ENCODE measurements at places on chromosomes 7 and 10.

GRCh38 chr10:74836877-74837276, 10.5 kb downstream of the KAT6B start:
- no peak for DNase-seq
- H3K27me3 ChIP-seq = no peaks in the 10 kb centered on the region
- H3K27ac ChIP-seq = no peak overlapping the region

DNA sequence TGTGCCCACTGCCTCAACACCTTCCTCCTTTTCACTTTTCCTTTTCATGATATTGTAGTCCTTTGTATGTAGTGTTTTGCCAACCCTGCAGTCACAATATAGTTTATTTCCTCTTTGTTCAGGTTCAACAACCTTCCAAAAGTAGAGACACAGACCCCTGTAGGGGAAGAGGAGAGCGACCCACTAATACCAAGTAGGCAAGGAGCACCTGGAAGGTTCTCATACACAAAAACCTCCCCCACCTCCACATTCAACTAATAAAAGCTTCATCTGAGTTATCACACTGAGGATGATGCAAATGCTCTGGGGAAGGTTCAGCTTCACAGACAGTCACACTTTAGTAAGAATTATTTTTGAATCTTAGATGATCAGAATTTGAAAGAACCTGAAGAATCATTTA, 41.6 kb downstream of the PIK3AP1 start:
- H3K27ac ChIP-seq = no peak overlapping the region
- H3K4me3 ChIP-seq = no peak overlapping the region
- no peaks in the 10 kb centered on the region for H3K27me3 ChIP-seq
- peaks cover 4% of the 10 kb centered on the region for H3K4me1 ChIP-seq
- no peaks in the 10 kb centered on the region for H3K36me3 ChIP-seq

GRCh38 chr10:42304341-42304740, 334.0 kb downstream of the ZNF33B start:
- no peak overlapping the region for H3K4me3 ChIP-seq
- H3K27me3 ChIP-seq = no peaks in the 10 kb centered on the region
- H3K4me1 ChIP-seq = no peaks in the 10 kb centered on the region
- no peaks in the 10 kb centered on the region for H3K36me3 ChIP-seq

DNA sequence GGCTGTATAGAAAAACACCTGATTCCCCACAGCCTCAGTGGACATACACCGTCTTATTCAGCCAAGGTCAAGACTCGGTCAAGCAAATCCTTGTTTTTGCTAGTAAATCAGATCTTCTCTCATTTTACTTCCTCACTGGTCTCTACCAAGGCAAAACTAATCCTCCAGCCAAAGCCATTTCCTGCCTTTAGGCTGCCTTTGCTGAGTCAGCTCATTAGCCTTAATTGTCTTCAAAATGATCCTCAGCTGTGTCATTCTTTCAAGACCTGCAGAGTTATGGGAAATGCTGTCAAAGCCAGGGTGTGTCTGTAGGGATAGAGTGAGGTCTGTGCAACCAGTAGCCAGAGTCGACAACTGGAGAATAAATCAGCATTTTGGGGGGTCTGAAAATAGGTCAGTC, 107.2 kb upstream of the FAM180A start:
- no peak overlapping the region for H3K4me3 ChIP-seq
- no peaks in the 10 kb centered on the region for H3K36me3 ChIP-seq
- no peaks in the 10 kb centered on the region for H3K4me1 ChIP-seq
- DNase-seq = no peak

GRCh38 chr10:6050801-6051445, 11.2 kb downstream of the IL2RA start:
- peak overlapping the region; percentile 48 for H3K27ac ChIP-seq
- peak; percentile 80 for DNase-seq
- peak overlapping the region; percentile 23 for H3K4me3 ChIP-seq
- no peaks in the 10 kb centered on the region for H3K4me1 ChIP-seq
- H3K27me3 ChIP-seq = no peaks in the 10 kb centered on the region

GRCh38 chr10:78231939-78232338, 198.3 kb downstream of the RPS24 start:
- no peak overlapping the region for H3K27ac ChIP-seq
- no peak overlapping the region for H3K4me3 ChIP-seq
- DNase-seq = no peak
- no peaks in the 10 kb centered on the region for H3K4me1 ChIP-seq
- no peaks in the 10 kb centered on the region for H3K36me3 ChIP-seq

DNA sequence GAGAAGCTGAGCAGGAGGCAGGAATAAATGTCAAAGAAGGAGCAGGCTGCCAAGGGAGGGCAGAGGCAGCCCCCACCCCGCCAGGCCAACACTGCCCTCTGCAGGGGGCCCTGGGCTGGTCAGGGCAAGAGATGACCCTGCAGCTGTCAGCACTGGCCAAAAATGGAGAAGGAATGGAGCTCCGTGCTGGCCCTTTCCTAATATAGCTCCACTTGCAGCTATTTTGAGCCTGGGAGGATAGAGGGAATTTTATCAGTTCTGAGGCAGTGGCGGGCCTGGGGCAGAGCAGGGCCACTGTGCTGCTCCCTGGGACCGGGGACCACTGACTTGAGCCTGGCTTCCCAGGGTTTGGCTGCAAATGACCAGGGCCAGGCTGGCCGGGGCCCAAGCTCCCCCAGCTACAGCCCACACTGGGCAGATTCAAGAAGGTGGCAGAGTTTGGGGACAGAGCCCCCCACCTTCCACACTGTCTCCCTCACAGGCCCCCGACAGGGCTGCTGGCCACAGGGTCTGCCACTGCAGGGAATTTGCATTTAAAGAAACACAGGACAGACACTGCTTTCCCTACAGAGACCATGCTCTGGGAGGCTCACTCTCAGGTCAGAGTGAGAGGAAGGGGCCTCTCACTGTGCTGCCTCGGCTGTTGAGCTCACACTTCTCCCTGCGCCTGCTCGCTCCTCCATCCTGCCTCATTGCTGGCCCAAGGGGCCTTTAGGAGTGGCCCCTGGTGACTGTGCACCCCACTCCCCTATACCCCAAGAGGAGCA, 16.2 kb downstream of the LDB3 start:
- no peaks in the 10 kb centered on the region for H3K4me1 ChIP-seq
- no peak for DNase-seq
- no peaks in the 10 kb centered on the region for H3K36me3 ChIP-seq

- no peaks in the 10 kb centered on the region for H3K36me3 ChIP-seq
- H3K27ac ChIP-seq = no peak overlapping the region
- no peak overlapping the region for H3K4me3 ChIP-seq
- peaks cover 6% of the 10 kb centered on the region for H3K4me1 ChIP-seq
- DNase-seq = no peak
- H3K27me3 ChIP-seq = no peaks in the 10 kb centered on the region
These were observed 3.5 kb upstream of the INHBA start for GRCh38 chr7:41706228-41706930.

GRCh38 chr7:935164-935873, 19.2 kb downstream of the ADAP1 start:
- no peaks in the 10 kb centered on the region for H3K4me1 ChIP-seq
- DNase-seq = no peak
- no peaks in the 10 kb centered on the region for H3K27me3 ChIP-seq
- no peak overlapping the region for H3K4me3 ChIP-seq

GRCh38 chr7:13152755-13153154, 465.3 kb downstream of the ARL4A start:
- no peaks in the 10 kb centered on the region for H3K36me3 ChIP-seq
- H3K27ac ChIP-seq = no peak overlapping the region
- no peak for DNase-seq
- H3K27me3 ChIP-seq = no peaks in the 10 kb centered on the region
- no peak overlapping the region for H3K4me3 ChIP-seq

DNA sequence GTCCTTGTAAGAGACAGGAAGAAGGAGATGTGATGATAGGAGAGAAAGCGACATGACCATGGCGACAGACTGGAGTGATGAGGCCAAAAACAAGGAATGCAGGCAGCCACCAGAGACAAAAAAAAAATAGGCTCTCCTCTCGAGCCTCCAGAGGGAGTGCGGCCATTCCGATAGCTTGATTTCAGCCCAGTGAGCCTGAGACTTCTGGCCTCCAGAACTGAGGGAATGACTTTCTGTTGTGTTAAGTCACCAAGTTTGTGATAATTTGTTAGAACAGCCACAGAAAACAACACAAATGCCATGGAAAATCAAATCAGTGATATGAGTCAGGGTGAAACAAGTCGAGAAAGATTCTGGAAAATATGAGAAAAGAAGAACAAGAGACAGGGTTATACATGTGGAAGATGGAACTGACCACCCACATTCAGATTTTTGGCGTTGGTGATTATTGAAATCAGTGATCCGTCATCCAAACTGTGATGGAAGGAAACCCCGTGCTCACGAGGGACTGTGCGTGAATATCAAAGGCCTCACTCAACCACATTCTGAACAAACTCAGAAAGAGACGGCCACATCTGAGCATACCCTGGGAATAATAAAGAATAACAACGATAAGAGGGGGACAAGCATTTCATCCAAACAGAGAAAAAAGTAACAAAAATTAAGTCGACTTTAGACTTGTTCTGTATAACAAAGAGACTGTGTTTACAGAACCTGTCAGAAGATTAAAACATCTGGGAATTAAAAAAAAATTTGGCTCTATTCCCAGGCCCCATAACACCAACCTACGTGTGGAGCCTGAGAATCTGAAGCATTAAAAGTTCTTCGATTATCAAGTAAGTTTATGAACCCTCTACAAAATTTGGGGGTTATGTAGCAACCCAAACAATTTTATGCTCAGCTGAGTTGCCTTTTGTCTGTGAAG, 72.1 kb downstream of the EEPD1 start:
- no peaks in the 10 kb centered on the region for H3K36me3 ChIP-seq
- peaks cover 5% of the 10 kb centered on the region for H3K4me1 ChIP-seq
- H3K27me3 ChIP-seq = no peaks in the 10 kb centered on the region
- H3K4me3 ChIP-seq = no peak overlapping the region
- DNase-seq = no peak

DNA sequence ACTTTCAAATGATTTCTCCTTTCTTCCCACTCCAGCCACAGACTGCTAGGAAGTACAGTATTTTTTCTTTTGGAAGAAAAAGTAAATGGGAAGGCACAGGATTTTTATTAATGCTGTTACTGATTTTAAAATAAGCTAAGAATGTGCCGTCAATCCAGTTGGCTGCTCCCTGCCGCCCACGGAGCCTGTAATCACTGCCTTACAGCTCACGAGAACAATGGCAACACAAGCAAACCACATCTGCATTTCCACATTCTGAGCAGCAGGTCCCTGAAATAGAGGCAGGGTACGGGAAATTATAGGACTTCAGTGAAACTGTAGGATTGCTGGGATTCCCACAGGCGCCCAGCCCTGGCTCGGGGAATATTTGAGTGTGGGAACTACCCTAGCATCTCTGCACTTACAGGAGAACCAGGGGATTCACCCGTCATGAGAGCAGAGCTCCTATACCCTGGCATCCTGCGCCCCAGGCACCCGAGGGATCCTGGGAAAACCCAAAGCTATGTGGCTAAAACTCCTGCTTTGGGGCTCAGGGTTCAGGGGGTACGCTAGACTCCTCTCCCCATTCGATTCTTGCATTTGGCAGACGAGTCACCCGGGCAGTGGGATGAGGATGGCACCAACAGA, 72.9 kb upstream of the TNS3 start:
- no peak overlapping the region for H3K27ac ChIP-seq
- no peak overlapping the region for H3K4me3 ChIP-seq
- H3K4me1 ChIP-seq = no peaks in the 10 kb centered on the region
- H3K27me3 ChIP-seq = no peaks in the 10 kb centered on the region
- H3K36me3 ChIP-seq = no peaks in the 10 kb centered on the region
- DNase-seq = no peak

- no peaks in the 10 kb centered on the region for H3K36me3 ChIP-seq
- no peak overlapping the region for H3K4me3 ChIP-seq
- no peak overlapping the region for H3K27ac ChIP-seq
- H3K27me3 ChIP-seq = no peaks in the 10 kb centered on the region
These were observed 94.7 kb downstream of the ZNRF2 start for GRCh38 chr7:30379131-30379530.

DNA sequence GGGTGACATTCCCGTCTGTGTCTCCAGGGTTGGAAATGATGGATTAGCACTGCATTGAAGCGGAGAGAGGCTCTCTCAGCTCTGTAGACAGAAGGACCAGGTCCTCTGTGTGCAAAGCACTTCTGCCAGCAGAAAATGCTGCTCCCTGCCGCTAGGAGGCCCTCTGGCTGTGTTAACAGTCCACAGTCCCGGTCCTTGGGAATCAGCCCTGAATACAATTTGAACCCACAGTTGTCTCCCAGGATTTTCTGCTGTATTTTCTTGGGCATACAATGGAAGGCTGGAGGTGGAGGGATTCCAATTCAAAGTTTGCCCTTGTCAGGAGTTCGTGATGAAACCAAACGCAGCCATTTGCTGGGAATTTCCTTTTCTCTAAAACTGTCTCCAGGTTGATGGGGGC, 205.2 kb downstream of the GLRX3 start:
- H3K4me3 ChIP-seq = no peak overlapping the region
- no peak for DNase-seq
- no peaks in the 10 kb centered on the region for H3K36me3 ChIP-seq
- no peaks in the 10 kb centered on the region for H3K4me1 ChIP-seq

DNA sequence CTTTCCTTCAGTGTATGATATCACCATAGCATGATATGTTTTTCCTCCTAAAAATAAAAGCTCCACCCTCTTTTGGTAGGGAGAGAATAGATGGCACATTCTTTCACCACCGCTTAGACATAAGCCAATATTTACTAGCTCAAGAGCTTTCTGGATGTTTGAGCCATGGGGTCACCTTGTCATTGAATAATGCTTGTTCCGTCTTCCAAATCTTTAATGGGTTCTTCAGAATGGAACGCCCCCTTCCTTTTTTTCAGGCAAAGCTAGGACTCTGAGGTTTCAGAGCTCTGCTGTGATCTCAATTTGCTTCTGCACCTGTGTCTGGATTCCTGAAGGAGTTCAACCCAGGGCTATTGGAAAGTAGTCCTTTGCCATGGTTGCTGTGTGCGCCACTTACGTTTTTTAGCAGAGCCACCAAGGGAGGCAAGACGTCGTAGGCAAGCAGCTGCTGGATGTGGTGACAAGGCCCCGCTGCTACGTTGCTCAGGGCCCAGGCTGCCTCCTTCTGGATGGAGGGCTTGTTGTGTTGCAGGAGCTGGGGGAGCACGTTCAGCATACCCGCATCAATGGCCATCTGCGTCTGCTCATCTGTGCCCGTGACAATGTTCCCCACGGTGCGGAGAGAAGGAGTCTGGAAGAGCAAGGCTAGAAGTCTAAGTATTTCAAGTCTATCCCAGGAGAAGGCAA, 23.2 kb downstream of the KPNA7 start:
- H3K27ac ChIP-seq = no peak overlapping the region
- no peak overlapping the region for H3K4me3 ChIP-seq
- DNase-seq = no peak
- H3K27me3 ChIP-seq = no peaks in the 10 kb centered on the region

GRCh38 chr10:118403967-118404366, 61.8 kb upstream of the FAM204A start:
- no peak overlapping the region for H3K27ac ChIP-seq
- H3K27me3 ChIP-seq = no peaks in the 10 kb centered on the region
- no peak for DNase-seq
- no peaks in the 10 kb centered on the region for H3K36me3 ChIP-seq

- H3K4me3 ChIP-seq = no peak overlapping the region
- no peak for DNase-seq
- H3K4me1 ChIP-seq = no peaks in the 10 kb centered on the region
- no peaks in the 10 kb centered on the region for H3K36me3 ChIP-seq
These were observed 11.4 kb upstream of the REPIN1 start for GRCh38 chr7:150357270-150357669.

- H3K36me3 ChIP-seq = no peaks in the 10 kb centered on the region
- no peak overlapping the region for H3K27ac ChIP-seq
- no peaks in the 10 kb centered on the region for H3K27me3 ChIP-seq
- H3K4me3 ChIP-seq = peak overlapping the region; percentile 42
These were observed 553.8 kb downstream of the TFEC start for GRCh38 chr7:115476671-115477181.

- no peaks in the 10 kb centered on the region for H3K36me3 ChIP-seq
- no peak overlapping the region for H3K4me3 ChIP-seq
- H3K4me1 ChIP-seq = peaks cover 4% of the 10 kb centered on the region
- peak; percentile 44 for DNase-seq
- H3K27me3 ChIP-seq = no peaks in the 10 kb centered on the region
- peak overlapping the region; percentile 87 for H3K27ac ChIP-seq
These were observed 103.2 kb downstream of the NRBF2 start for GRCh38 chr10:63236113-63236935.
